ENCODE measurements at places on chromosomes 12 and 14.

- DNase-seq: no peak
These were observed 28.3 kb downstream of the SLC5A8 start for GRCh38 chr12:101181776-101182175.

DNA sequence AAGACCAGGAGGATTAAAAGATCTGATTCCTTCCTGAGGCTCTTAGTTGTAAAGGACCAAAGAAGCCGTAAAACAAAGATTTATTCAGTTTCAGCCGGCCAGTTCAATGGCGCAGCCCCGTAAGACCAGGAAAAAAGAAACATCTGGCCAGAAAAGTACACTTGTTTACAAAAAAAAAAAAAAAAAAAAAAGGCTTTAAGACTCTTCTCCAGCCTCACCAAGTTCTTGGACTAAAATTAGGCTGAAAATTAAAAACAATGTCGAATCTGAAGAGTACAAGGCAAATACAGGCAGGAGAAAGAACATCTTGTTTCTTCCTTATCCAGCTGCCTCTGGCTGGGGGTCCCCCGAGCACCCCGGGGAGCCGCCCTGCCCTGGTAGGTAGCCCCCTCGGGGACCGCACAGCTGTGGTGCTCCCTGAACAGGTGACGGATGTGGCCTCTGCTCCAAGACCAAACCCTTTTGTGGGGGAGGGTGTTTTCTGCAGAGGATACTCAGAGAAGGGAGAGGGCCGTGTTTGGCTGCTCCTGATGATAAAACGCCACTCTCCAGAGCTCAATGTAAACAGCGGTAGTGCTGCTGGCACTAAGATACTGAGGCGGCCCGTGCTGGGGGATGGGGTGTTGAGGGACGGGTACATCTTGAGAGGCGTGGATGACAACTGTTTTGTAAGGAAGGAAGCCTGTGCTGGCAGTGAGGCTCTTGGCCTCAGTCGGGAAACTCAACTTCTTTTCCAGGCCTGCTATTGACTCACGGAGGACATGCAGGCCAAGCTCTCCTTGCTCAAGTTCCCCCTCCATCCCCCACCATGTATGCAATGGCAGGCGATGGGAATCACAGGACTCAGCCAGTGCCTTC is 201.0 kb upstream of the DIO3 start:
- DNase-seq: no peak

GRCh38 chr12:4424422-4424821 is 21.2 kb downstream of the FGF6 start:
- no peak for DNase-seq

DNA sequence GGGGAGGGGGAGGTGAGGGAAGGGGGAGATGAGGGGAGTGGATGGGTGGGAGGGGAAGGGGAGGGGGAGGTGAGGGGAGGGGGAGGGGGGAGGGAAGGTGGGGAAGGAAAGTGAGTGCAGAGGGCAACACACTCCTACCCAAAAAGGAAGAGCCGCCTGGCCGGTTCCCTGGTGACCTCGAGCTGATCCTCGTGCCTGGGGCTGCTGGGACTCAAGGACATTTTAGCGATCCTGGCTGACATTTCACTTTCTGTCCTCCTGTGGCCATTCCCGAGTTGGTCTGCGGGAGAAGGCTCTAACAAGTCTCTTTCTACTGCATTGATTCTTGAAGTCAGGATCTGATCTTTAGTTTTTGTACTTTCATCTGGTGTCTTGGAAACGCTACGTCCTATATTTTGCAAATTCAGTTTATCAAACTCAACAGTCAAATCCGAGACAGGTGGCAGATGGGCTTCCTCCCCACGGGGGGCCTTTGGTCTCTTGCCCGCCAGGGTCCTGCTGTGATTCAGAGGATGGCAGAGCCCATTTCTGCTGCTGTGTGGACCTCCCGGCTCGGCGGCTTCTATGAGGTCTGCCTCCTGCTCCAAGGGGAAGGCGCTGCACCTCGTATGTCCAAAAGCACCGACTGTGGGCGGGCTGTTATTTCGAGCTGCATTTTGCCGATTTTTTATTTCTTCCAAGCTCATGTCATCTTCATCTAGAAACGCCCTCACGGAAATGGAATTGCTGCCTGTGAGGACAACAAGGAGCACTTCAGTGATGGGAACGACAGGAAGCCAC is 19.1 kb downstream of the PGAM5 start:
- DNase-seq: no peak

DNA sequence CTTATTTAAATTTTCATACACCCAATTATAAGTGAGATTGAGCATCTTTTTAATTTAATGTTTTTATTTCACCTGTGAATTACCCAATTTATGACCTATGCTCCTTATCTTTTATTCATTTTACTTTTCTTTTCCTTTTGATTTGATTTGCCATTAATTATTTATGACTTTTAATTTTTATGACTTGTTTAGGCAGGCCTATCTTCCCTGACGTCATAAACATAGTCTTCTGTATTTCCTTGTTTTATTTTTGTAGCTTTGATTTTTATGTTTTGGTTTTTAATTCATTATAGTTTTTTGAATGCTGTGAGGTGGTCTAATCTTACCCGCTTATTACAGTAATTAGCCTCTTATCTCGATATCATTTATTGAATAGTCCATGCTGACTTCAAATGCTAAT is 467.1 kb upstream of the FAR2 start:
- no peak for DNase-seq

DNA sequence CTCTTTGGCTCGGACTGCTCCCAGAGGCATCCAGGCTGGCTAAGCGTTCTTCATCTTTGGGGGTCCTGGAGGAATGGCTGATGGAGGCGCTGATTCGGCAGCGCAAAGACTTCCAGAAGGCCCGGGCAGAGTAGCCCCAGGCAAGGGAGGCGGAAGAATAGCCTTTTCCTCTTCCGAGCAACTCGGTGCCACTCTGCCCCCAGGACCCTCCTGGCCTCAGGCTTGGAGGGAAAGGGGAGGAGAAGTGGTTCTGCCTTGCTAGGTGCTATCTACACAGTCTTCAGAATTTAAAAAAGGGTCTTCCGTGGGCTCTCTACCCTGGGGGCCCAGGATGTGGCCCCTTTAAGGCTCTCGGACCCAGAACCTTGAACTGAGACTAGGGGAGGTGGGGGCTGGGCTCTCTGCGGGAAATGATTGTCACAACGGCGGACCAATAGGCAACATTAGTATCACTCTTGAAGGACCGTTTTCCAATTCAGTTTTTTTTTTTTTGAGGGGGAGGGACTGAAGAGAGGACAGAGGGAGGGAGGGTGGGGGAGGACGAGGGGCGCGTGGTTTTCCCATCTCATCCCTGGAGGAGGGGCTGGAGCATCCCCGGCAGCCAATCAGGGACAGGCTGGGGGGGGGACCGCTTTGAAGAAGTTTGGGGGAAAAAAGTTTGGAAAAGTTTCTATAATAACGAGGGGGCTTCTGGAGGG is at the start of gene NFATC4:
NFATC4 (plus strand) TSS at position 671 of the 698 bp plus-strand sequence. CDS start 157 bp downstream, outside the sequence.
- DNase-seq: no peak

DNA sequence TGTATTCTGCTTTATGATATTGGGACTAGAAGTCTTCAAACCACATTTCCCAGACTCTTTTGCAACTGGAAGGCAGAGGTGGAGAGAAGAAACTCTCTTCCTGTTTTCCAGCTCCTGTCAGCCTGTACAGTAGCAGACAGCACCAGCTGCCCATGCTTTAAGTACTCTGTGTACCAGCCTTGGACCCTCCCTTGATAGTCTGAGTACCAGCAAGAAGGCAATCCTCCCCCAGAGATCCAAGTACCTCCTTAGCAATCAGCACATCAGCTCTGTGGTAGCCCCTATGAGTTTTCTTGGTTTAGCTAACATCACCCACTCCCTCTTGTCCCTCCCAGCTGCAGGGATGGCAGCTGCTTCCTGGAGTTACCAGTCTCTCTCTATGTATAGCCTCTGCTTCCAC is 56.3 kb downstream of the STXBP6 start:
- no peak for DNase-seq

GRCh38 chr14:60651086-60651795 is 2.0 kb upstream of the SIX1 start:
- DNase-seq: no peak

DNA sequence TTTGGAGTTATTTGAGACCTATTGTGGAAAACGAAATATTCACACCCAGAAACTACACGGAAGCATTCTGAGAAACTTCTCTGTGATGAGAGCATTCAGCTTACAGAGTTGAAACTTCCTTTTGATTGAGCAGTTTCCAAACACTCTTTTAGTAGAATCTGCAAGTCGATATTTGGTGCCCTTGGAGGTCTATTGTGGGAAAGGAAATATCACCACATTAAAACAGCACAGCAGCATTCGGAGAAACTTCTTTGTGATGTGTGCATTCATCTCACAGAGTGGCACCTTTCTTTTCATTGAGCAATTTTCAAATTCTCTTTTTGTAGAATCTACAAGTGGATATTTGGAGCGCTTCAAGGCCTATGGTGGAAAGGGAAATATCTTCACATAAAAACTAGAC is 595.7 kb upstream of the ALG10B start:
- no peak for DNase-seq

DNA sequence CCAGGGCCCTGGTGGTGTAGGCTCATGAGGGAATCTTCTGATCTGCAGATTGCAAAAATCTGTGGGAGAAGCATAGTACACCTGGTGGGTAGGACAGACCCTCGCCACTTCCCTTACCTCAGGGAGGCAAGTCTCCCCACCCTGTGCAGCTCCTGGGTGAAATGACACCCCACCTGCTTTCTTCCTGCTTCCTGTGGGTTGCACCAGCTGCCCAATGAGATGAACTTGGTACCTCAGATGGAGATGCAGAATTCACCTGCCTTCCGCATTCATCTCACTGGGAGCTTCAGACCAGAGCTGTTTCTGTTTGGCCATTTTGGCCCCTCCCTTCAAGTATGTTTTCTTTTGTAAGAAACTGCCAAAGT is 4.7 kb downstream of the CLEC2D start:
- DNase-seq: peak; percentile 35

- no peak for DNase-seq
These were observed 87.9 kb downstream of the TMTC1 start for GRCh38 chr12:29695800-29696199.
